ENCODE measurements at places on chromosomes 4 and X. TPM values are rescaled to one million over a fixed set of nuclear protein-coding genes. Genes with fewer than 3 reads are reported as not detected.

DNA sequence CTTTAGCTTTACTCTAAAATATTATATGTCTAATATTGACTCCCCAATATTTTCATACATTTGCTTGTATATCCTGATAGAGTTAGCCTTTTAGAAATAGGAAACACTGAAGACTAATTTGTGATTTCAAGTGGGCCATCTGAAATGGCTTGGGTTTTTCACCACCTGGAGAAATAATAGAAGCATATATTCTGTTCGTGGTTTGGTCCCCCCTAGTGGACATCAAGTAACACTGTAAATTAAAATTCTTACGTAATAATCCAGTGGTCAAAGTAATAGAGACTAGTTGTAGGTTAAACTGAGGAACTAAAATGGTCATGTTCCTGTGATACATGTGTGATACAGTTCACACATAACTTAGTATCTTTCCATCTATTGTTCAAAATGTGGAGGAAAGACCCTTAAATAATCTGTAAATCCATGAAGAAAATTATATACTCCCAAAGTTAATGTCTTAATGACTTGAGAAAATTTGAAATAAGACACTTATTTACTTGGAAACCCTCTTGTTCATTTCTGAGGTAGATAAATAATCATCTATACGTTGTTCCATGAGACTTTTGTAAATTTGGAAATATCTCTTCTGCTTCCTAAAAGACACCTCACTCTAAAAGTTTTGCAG, 79.8 kb upstream of the SMARCAD1 start:
- no peaks in the 10 kb centered on the region for H3K36me3 ChIP-seq
- no peaks in the 10 kb centered on the region for H3K27me3 ChIP-seq
- DNase-seq: no peak
- no peaks in the 10 kb centered on the region for H3K4me1 ChIP-seq
- H3K27ac ChIP-seq: no peak overlapping the region
- no peak overlapping the region for H3K4me3 ChIP-seq

DNA sequence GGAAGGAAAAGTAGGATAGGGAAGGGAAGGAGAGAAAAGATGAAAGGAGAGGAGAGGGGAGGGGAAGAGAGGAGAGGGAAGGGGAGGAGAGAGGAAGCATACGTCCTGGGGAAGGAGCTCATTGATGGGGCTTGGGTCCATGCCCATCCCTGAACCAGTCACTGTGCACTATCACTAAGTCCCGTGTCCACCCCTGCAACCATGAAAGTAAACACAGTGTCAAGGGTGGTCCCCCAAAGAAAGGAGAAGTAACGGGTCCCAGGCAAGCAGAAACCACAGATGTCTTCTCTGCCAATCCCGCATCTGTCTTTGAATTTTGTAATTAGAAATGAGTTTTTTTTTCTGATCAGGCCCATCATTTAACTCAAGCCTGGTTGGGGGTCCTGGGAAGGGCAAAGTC, 55.2 kb downstream of the LGI2 start:
- no peaks in the 10 kb centered on the region for H3K27me3 ChIP-seq
- no peak for DNase-seq
- no peaks in the 10 kb centered on the region for H3K4me1 ChIP-seq
- H3K27ac ChIP-seq: no peak overlapping the region
- no peak overlapping the region for H3K4me3 ChIP-seq

- no peak overlapping the region for H3K4me3 ChIP-seq
- H3K27ac ChIP-seq: no peak overlapping the region
- no peaks in the 10 kb centered on the region for H3K27me3 ChIP-seq
- DNase-seq: no peak
Observed at GRCh38 chr4:84238247-84239090, 260.6 kb downstream of the NKX6-1 start.

The SSX4B gene
- not detected for total RNA-seq

The PNMA6A gene
- total RNA-seq: 0.32 TPM

All from ascending aorta (tissue), 2 donors.